Hypothalamus (tissue), 51 donors: ENCODE measurements at places on chromosomes 1 and 21.

DNA sequence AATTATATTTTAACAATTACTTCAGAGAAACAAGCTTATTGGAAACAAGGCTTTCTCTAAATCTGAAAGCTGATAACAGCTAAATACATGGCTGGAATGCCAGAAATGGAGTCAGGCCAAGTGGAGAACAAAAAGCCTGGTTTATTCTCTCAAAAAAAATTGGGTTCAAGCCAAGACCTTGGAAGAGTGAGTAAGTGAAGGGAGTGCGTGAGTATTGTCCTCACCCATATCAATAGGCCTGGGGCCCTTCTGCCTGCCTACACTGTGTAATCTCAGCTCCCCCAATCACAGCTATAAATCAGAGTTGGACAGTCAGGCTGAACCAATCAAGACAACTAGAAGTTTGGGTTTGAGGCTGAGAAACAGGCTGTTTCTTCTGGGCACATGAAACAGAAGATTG, 7.4 kb downstream of the KYAT3 start:
- DNase-seq: no peak

- no peak for DNase-seq
Measured at GRCh38 chr1:31216016-31216415, 23.7 kb downstream of the NKAIN1 start.

- no peak for DNase-seq
Measured at GRCh38 chr1:245091171-245091621, 63.6 kb upstream of the KIF26B start.

DNA sequence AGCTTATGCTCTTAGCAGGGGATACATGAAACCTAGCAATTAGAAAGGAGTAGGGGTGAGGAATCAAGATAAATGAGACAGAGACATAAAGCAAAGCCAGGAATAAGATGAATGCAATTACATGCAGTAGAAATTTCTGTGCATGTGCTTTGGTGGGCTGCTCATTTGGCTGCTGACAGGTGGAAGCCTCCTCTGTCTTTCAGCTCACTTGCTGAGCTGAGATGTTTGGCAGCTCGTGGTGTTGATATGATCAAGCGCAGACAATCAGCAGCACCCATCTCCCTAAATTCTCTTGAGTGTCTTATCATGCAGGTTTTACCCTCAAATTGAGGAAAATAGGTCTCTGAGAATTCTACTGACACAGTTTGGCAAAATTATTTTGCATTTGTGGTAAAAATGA, 108.3 kb upstream of the CD34 start:
- DNase-seq: no peak

DNA sequence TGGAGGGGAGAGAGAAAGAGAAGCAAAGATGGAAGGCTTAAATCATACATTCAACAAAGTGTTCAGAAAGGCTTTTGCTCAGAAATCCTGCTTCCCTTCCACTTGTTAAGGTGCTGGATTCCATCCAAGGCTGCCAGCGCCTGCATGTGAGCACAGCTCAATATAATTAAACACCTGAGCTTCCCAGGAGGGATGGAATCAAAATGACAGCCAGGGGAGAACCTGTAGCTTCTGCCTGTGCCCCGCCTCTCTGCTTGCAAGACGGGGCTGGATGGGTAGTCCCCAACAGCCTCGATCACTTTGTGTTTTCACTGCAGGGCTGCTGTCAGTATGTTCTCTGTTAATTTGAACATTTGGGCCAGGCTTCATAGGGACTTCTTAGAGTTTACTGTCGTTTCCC, 225.7 kb downstream of the KCNH1 start:
- no peak for DNase-seq

GRCh38 chr1:41358131-41359021, 2.9 kb upstream of the FOXO6 start:
- no peak for DNase-seq
